Activated effector memory CD4-positive, alpha-beta T cell treated with anti-CD3 and anti-CD28 coated beads, Interleukin-2, amount 50 U/mL, for 16 hours (primary cell): ENCODE measurements at places on chromosomes 13 and 19.

DNA sequence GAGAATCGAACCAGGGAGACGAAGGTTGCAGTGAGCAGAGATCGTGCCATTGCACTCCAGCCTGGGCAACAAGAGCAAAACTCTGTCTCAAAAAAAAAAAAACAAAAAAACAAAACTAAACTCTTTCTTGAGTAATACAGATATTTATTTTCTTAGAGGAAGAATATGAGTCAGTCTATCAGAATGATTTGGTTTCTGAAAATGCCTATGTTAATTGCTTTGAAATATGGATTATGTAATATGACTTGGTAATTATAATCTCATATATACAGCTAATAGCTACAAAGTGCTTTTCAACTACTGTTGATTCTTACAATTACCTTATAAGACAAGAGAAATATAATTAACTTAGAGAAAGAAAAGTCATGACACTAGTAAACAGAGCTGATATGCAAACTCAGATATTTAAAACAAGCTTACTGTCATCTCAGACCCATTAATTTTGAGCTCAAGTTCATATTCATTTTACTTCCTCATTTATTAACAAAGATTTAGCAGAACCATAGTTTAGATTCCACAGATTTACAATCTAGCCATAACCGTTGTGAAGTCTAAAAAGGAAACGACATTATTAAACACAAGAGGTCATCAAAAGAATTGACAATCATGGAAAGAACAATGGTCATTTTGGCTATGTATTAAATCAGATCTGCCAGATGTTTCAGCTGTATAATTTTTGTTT, 88.0 kb downstream of the TBC1D4 start:
- DNase-seq = no peak

DNA sequence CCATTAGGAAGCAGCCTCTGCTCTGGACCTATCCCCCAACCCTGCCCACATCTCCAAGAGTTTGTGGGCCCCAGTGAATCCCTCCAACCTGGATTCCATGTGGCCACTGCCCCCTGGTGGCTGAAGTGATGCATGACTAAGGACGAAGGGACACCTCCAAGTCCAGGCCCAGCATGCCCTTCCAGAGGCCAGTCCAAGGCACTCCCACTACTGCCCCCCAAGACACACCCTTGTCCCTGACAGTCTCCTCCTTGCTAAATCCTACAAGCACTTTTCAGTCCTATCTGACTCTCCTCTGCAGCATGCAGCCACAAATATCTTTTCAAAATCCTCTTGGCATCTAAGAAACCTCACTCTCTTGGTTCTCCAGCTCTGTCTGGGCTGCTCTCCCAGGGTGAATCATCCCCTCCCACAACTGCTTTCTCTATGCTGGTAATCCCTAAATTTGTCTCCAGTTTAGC, 33.0 kb downstream of the DEDD2 start:
- peak; percentile 90 for DNase-seq

GRCh38 chr19:11410682-11411081, 8.4 kb downstream of the RGL3 start:
- DNase-seq = no peak

- DNase-seq = no peak
Observed at GRCh38 chr13:96532804-96533203, 442.9 kb downstream of the HS6ST3 start.

DNA sequence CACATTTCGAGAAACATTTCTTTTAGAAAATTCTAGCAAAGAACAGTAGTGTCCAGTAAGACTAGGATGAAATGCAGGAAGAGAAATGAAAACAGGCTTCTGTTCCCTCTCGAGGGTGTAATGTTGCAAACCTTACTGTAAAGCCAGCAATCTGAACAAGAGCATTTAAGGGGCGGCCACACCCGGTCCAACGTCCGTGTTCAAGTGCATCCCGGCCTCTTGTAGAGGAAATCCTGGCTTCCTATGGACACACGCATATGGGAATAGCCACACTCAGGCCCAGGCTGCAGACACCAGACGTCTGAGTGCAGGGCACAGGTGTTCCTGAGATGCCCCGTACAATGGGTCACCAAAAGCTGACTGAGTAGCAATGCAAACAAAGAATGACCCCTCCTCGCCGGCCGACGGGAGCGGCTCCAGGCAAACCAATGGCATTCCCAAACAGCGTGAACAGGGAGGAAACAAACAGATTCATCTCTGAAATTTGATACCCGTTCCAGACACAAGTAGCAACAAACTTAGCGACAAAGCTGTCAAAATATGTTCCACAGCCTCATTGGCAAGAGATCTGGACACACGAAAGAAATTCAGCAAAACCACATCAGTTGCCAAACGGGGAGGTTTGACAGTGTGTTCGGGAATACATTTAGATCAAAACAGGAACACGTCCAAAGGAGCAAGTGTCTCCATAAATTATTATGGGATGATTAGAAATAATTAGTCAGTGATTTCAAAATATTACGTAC, 278.6 kb upstream of the TSHZ3 start:
- no peak for DNase-seq

- no peak for DNase-seq
Observed at GRCh38 chr13:32255724-32256109, 59.4 kb downstream of the ZAR1L start.

- no peak for DNase-seq
Observed at GRCh38 chr13:91346062-91346461, 1.4 kb upstream of the MIR17HG start.
